A549 treated with CpdA at 1 μM for 4 hours (cell line): ENCODE measurements at places on chromosomes 1 and 21. TPM values are rescaled to one million over a fixed set of nuclear protein-coding genes. Genes with fewer than 3 reads are reported as not detected.

Gene POGZ
- total RNA-seq: 20.2 to 22.0 TPM (median 21.4 TPM) in 5 replicates

Gene SNIP1
- total RNA-seq: 8.5 to 12.3 TPM (median 10.0 TPM) in 5 replicates

Gene ATF3
- 24.2 to 40.7 TPM (median 32.7 TPM) in 5 replicates for total RNA-seq

Gene PADI4
- not detected in 5 replicates for total RNA-seq

Gene NBPF12
- total RNA-seq: 5.3 to 7.4 TPM (median 6.0 TPM) in 5 replicates

Gene VTCN1
- 0.06 to 0.25 TPM (median 0.08 TPM) in 4 of 5 replicates, not detected in the other for total RNA-seq

Gene PCP4L1
- 0.07 to 0.10 TPM (median 0.09 TPM) in 3 of 5 replicates, not detected in the others for total RNA-seq

Gene DDAH1
- 5.6 to 6.9 TPM (median 6.5 TPM) in 5 replicates for total RNA-seq

Gene COL8A2
- total RNA-seq: 0.06 to 0.15 TPM (median 0.09 TPM) in 5 replicates

Gene CYYR1
- total RNA-seq: not detected in 5 replicates

Gene CLCA4
- total RNA-seq: not detected in 5 replicates

Gene FAM167B
- total RNA-seq: 0.55 to 1.0 TPM (median 0.80 TPM) in 5 replicates

Gene SPRR2G
- not detected in 5 replicates for total RNA-seq

Gene SELENOF
- total RNA-seq: 129 to 196 TPM (median 158 TPM) in 5 replicates

Gene NPPB
- 0.16 TPM in 1 of 5 replicates, not detected in the others for total RNA-seq

Gene CLIC4
- 32.6 to 40.3 TPM (median 35.1 TPM) in 5 replicates for total RNA-seq

Gene GJA9
- total RNA-seq: 0.06 TPM in 1 of 5 replicates, not detected in the others

Gene DCDC2B
- not detected in 5 replicates for total RNA-seq

Gene GPR153
- 1.0 to 1.3 TPM (median 1.1 TPM) in 5 replicates for total RNA-seq

Gene SYT14
- total RNA-seq: 0.03 to 0.11 TPM (median 0.06 TPM) in 5 replicates

Gene SHISA4
- 9.9 to 20.3 TPM (median 17.3 TPM) in 5 replicates for total RNA-seq

Gene RPTN
- not detected in 5 replicates for total RNA-seq

Gene TRIM58
- not detected in 5 replicates for total RNA-seq

Gene CD34
- 0.01 TPM in 1 of 5 replicates, not detected in the others for total RNA-seq

Gene BACE2
- total RNA-seq: 22.4 to 24.0 TPM (median 23.1 TPM) in 5 replicates

Gene BARHL2
- total RNA-seq: not detected in 5 replicates

Gene FCRL3
- not detected in 5 replicates for total RNA-seq

Gene PGLYRP4
- total RNA-seq: not detected in 5 replicates

Gene MPZ
- total RNA-seq: 0.15 to 0.32 TPM (median 0.21 TPM) in 5 replicates

Gene TMEM54
- 24.1 to 45.7 TPM (median 44.5 TPM) in 5 replicates for total RNA-seq
